Heart left ventricle (tissue), 16 donors: ENCODE measurements at places on chromosomes 7 and 10. TPM values are rescaled to one million over a fixed set of nuclear protein-coding genes. Genes with fewer than 3 reads are reported as not detected.

- no peak for DNase-seq
Observed at GRCh38 chr10:16947069-16947468, 129.8 kb upstream of the RSU1 start.

DNA sequence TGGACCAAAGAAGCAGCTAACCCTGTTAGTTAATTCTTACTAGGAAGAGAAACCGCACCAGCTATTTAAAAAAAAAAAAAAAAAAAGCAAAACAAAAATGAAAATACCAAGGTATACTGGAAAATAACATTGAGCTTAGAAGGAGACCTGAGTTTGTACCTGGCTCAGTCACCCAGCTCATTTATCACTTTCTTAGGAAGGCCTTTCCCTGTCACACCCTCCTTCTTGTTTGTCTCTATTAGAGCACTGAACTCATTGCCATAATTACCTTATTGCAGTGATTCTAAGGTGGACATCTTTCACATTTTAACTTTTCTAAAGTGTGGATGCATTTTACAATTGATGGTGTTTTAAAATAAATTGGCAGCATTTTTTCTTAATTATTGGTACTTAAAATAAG lies 24.1 kb downstream of the UBE2D1 start:
- DNase-seq: no peak

DNA sequence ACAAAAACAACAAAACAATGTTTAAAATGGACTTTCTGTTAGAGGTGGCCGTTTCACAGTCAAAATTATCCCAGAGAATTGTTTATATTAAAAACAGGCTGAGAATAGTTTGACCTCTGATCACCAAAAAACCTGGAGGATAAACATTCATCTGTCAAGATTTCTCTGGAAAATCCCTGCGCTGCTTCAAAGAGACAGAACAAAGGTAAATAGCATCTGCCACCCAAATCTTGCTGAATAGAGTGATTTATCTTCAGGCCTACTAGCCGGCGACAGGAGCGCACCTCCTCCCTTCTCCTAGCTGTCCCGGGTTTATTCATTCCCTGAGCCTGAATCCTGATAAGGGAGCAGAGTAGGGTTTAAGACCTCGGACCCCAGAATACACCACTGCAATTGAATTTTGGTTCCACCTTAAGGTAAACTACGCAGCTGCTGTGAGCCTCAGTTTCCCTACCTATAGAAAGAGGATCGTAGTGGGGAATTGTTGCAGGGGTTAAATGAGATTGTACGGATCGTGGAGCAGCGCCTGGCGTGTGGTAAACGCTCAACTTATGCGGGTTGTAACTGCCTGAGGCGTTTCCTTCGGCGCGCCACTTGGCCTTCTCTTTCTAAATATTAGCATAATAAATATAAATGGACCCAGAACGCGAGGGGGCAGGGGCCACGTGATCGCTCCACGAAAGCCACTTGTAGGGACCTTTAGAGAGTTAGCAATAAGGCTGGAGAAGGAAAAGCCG lies 498 bp upstream of the ST7 start:
- DNase-seq: peak; percentile 76

DNA sequence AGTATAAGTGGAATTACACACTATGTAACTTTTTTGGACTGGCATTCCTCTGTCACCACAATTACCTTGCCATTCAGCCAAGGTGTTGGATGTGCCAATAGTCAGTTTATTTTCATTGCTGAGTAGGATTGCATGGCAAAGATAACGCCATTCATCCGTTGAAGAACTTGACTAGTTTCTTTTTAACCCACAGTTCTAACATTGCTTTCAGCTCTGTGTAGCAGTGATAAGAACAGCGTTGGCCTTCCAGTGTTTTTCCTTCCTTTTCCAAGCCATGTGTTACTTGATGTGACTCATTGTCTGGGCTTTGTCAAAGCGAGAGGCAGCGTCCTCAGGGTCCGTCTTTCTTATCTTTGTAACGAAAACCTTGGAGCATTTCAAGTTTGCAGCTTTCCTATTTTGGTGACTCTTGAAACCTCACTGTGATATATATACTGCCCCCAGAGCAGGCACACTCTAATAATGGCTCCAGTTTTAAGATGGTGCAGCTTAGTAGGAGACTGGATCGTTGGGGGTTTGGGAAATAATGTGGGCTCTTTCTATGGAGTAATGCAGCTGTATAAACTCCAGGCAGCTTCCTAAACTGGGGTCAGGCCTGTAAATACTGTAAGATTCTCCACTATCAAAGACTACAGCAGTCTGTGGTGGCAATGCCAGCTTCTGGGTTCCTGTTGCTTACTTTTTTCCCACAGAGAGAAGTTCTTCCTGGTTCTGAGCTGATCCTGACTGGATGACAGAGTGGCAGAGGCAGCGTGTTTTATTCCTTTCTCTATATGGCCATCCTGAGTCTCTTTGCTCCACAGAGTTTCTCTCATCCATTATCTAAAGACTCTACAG lies 41.7 kb downstream of the AKR1E2 start:
- DNase-seq: no peak

GRCh38 chr7:158973941-158974785 lies 117.8 kb downstream of the DYNC2I1 start:
- no peak for DNase-seq

- DNase-seq: no peak
Observed at GRCh38 chr10:86758189-86759072, 2.0 kb downstream of the BMPR1A start.

DNA sequence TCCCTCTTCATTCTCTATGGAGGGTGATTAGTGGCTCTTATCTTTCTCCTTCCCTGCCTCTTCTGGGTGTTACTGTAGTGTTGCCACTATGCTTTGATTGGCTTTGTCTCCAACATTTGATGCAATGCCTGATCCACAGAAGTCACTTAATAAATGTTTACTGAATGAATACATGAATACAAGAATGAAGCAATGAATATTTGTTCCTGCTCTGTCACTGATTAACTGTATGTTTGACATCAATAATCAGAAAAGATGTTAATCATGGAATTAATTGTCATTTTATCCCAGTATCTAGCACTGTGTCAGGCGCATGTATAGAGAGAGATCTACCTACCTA lies 4.3 kb downstream of the ANK3 start:
- no peak for DNase-seq

- peak; percentile 38 for DNase-seq
Observed at GRCh38 chr10:88233870-88234269, 349.2 kb downstream of the RNLS start.

GRCh38 chr10:48452879-48453412 lies 146.5 kb downstream of the MAPK8 start:
- DNase-seq: no peak

GRCh38 chr10:21203473-21204107 lies 306.5 kb upstream of the NEBL start:
- no peak for DNase-seq

- no peak for DNase-seq
Observed at GRCh38 chr7:142409471-142409870, 151.6 kb upstream of the PRSS58 start.

- no peak for DNase-seq
Observed at GRCh38 chr10:123021517-123021916, 12.7 kb downstream of the ACADSB start.

DNA sequence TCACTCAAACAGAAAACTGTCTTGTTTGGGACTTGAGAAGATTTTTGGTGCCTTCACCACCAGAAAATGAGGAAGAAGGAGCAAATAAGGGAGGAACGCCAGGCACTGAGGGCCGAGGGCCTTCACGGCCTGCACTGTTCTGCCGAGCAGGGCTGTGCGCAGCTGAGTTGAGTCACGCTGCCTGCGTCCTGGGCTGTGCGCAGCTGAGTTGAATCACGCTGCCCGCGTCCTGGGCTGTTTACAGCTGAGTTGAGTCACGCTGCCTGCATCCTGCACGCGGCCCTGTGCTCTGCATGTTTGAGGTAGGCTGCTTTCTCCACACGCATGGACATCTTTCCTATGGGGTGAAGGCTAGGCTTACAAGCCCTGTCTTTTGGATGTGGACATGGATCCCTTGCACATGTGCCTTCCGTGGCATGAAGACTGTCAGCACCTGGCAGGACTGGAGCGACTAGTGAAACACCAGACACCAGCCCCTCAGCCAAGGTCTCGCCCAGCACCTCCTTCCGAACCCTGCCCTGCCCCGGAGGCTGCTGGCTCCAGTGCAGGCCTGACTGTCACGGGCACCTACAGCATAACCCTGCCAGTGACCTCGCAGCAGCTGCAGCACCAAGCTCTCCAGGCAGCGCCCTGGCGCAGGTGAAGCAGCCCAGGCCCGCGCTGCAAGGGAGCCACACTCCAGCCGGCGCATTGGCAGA lies 96.7 kb downstream of the HTR5A start:
- DNase-seq: no peak

GRCh38 chr10:28276384-28276783 lies 26.5 kb downstream of the MPP7 start:
- DNase-seq: no peak

DNA sequence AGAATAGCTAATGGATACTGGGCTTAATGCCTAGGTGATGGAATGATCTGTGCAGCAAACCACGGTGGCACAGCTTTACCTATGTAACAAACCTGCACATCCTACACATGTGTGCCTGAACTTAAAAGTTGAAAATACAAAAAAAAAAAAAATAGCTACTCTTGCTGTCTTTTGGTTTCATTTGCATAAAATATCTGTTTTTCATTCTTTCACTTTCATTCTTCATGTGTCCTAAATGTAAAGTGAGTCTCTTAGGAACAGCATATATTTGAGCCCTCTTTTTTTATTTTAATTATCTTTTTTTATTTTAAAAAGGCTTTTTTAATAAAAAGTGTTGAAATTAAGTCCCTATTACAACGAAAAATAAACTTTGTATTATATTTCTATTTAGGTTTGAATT lies 836.1 kb upstream of the KCND2 start:
- no peak for DNase-seq

The EPHB4 gene
- total RNA-seq: 43.0 TPM

The CRYGN gene
- not detected for total RNA-seq

The SLC37A3 gene
- 13.4 TPM for total RNA-seq

The SGCE gene
- 27.2 TPM for total RNA-seq

The NKX1-2 gene
- not detected for total RNA-seq

The GLI3 gene
- 7.0 TPM for total RNA-seq

The ARHGAP22 gene
- 3.5 TPM for total RNA-seq

The KEL gene
- total RNA-seq: not detected

The SFRP5 gene
- 0.28 TPM for total RNA-seq

The MEOX2 gene
- total RNA-seq: 10.5 TPM

The CHCHD3 gene
- 189 TPM for total RNA-seq
